ENCODE measurements at places on chromosomes 5 and 9.

- H3K27ac ChIP-seq, result no peak overlapping the region
- DNase-seq, result no peak
- no peaks in the 10 kb centered on the region for H3K4me1 ChIP-seq
- H3K27me3 ChIP-seq, result peaks cover 16% of the 10 kb centered on the region
- H3K4me3 ChIP-seq, result no peak overlapping the region
Observed at GRCh38 chr5:62206150-62206829, 99.7 kb upstream of the KIF2A start.

- no peaks in the 10 kb centered on the region for H3K4me1 ChIP-seq
- no peak overlapping the region for H3K4me3 ChIP-seq
- H3K36me3 ChIP-seq, result no peaks in the 10 kb centered on the region
- H3K27me3 ChIP-seq, result no peaks in the 10 kb centered on the region
Observed at GRCh38 chr9:72721067-72721466, 199.7 kb downstream of the TMC1 start.

- no peak overlapping the region for H3K4me3 ChIP-seq
- peaks cover 8% of the 10 kb centered on the region for H3K27me3 ChIP-seq
- H3K36me3 ChIP-seq, result no peaks in the 10 kb centered on the region
- H3K27ac ChIP-seq, result no peak overlapping the region
- no peaks in the 10 kb centered on the region for H3K4me1 ChIP-seq
- no peak for DNase-seq
Observed at GRCh38 chr5:173499471-173500212, 116.8 kb downstream of the BOD1 start.

GRCh38 chr5:172685091-172685490 is 44.0 kb downstream of the NEURL1B start:
- no peaks in the 10 kb centered on the region for H3K36me3 ChIP-seq
- DNase-seq, result no peak
- H3K27ac ChIP-seq, result no peak overlapping the region
- H3K4me3 ChIP-seq, result no peak overlapping the region
- peaks cover 24% of the 10 kb centered on the region for H3K4me1 ChIP-seq
- peaks cover 2% of the 10 kb centered on the region for H3K27me3 ChIP-seq

DNA sequence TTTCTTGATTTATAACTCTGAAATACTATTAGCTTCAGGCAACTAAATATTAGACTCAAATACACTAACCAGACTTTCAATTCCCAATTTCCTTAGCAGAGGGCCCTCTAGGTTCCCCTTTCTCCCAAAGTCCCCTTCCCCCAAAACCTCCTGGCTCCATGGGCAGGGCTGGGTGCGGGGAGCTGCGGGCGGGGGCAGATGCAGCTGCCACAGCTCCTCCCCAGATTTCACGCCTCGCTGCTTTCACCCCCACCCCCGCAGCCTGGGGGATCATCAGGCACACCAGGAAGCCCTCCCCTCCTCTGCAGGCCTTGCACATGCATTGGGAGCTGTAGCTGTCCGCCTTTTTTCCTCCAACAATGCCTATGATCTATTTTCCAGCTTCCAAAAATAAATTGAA is 82.8 kb upstream of the SPATA31C2 start:
- no peak for DNase-seq
- no peak overlapping the region for H3K27ac ChIP-seq
- H3K4me3 ChIP-seq, result no peak overlapping the region

DNA sequence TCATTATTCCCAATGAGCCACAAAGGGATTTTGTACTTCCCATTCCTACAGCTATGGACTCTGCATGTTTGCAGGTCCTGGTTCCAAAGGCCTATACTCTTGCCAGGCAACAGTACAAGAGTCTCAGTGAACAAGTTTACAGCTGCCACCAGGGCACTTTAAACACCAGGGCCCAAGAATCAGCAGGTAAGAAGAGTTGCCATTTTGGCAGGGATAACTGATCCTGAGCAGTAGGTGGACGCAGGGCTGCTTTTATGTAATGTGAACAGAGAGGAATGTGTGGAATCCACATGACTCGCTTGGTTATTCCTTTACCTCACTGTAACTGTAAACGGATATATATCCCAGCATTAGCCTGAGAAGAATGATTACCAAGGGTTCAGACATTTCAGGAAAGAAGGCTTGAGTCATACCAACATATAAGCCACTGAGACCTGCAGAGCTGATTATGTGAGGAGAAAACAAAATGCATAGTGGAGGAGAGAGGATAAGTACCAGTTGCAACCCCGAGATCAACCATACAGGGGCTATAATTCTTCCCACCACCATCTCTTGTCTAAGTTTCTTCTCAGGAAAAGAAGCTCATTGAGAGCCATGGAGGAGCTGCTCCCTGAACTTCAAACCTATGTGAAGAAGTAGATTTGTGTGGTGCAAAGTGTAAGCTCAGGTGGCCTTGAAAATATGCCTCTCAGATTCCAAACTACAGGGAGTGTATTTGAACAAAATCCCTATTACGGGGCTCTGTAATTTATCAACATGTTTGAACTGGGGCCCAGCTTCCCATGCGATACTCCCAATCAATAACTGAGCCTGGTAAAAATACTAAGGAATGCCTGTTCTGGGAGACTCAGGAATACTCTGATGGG is 24.6 kb downstream of the RAPGEF6 start:
- no peak overlapping the region for H3K27ac ChIP-seq
- no peak for DNase-seq
- peaks cover 13% of the 10 kb centered on the region for H3K36me3 ChIP-seq
- no peak overlapping the region for H3K4me3 ChIP-seq
- peaks cover 68% of the 10 kb centered on the region for H3K4me1 ChIP-seq

DNA sequence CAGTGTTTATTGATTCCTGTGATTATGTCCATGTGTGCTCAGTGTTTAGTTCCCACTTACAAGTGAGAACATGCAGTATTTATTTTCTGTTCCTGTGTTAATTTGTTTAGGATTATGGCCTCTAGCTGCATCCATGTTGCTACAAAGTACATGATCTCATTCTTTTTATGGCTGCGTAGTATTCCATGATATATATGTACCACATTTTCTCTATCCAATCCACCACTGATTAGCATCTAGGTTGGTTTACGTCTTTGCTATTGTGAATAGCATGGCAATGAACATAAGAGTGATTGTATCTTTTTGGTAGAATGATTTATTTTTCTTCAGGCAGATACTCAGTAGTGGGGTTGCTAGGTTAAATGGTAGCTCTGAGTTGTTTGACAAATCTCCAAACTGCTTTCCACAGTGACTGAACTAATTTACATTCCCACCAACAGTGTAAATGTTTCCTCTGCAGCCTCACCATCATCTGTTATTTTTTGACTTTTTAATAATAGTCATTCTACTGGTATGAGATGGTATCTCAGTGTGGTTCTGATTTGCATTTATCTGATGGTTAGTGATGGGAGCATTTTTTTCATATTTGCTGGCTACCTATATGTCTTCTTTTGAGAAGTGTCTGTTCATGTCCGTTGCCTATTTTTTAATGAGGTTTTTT is 47.5 kb upstream of the ELL2 start:
- H3K36me3 ChIP-seq, result no peaks in the 10 kb centered on the region
- H3K27ac ChIP-seq, result no peak overlapping the region
- H3K4me1 ChIP-seq, result no peaks in the 10 kb centered on the region
- DNase-seq, result no peak
- no peak overlapping the region for H3K4me3 ChIP-seq

- H3K36me3 ChIP-seq, result no peaks in the 10 kb centered on the region
- no peak overlapping the region for H3K27ac ChIP-seq
- DNase-seq, result no peak
- H3K4me1 ChIP-seq, result peaks cover 13% of the 10 kb centered on the region
Observed at GRCh38 chr9:107862323-107862722, 372.8 kb upstream of the KLF4 start.

GRCh38 chr9:96859461-96860198 is 5.3 kb upstream of the ZNF782 start:
- H3K27ac ChIP-seq, result no peak overlapping the region
- no peaks in the 10 kb centered on the region for H3K36me3 ChIP-seq
- no peak for DNase-seq
- H3K4me3 ChIP-seq, result no peak overlapping the region
- peaks cover 6% of the 10 kb centered on the region for H3K27me3 ChIP-seq

- H3K4me3 ChIP-seq, result no peak overlapping the region
- H3K27ac ChIP-seq, result no peak overlapping the region
- no peaks in the 10 kb centered on the region for H3K4me1 ChIP-seq
- peaks cover 7% of the 10 kb centered on the region for H3K27me3 ChIP-seq
- DNase-seq, result no peak
Observed at GRCh38 chr9:125997196-125997823, 250.1 kb downstream of the PBX3 start.

GRCh38 chr9:19665146-19665863 is 123.5 kb downstream of the SLC24A2 start:
- no peaks in the 10 kb centered on the region for H3K36me3 ChIP-seq
- H3K4me1 ChIP-seq, result no peaks in the 10 kb centered on the region
- no peak for DNase-seq

GRCh38 chr5:77630114-77630680 is 8.3 kb downstream of the OTP start:
- H3K4me3 ChIP-seq, result peak overlapping the region; percentile 82
- H3K27ac ChIP-seq, result no peak overlapping the region
- peak; percentile 49 for DNase-seq
- H3K27me3 ChIP-seq, result peaks cover 40% of the 10 kb centered on the region
- H3K4me1 ChIP-seq, result peaks cover 28% of the 10 kb centered on the region
- H3K36me3 ChIP-seq, result peaks cover 2% of the 10 kb centered on the region

GRCh38 chr5:112551419-112552032 is 132.4 kb upstream of the EPB41L4A start:
- DNase-seq, result no peak
- no peak overlapping the region for H3K4me3 ChIP-seq
- H3K27me3 ChIP-seq, result no peaks in the 10 kb centered on the region
- peaks cover 33% of the 10 kb centered on the region for H3K4me1 ChIP-seq
- no peaks in the 10 kb centered on the region for H3K36me3 ChIP-seq
- no peak overlapping the region for H3K27ac ChIP-seq
